HFF-Myc (cell line): ENCODE measurements at places on chromosomes 4 and X.

DNA sequence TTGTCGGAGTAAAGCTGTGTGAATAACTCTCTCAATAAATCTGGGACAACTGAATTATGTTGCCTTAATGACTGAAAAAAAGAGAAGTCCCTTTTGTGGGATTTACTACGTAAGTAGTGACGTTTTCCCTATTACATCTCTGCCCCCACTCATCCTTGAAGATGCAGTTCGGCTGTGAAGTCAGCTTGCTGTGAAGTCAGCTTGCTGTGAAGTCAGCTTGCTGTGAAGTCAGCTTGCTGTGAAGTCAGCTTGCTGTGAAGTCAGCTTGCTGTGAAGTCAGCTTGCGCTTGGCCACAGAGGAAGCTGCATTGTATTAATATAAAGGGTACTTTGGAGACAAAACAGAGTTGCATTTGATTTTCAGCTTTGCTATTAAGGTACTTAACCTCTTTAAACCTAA lies 8.0 kb upstream of the VAMP7 start:
- DNase-seq, result no peak

DNA sequence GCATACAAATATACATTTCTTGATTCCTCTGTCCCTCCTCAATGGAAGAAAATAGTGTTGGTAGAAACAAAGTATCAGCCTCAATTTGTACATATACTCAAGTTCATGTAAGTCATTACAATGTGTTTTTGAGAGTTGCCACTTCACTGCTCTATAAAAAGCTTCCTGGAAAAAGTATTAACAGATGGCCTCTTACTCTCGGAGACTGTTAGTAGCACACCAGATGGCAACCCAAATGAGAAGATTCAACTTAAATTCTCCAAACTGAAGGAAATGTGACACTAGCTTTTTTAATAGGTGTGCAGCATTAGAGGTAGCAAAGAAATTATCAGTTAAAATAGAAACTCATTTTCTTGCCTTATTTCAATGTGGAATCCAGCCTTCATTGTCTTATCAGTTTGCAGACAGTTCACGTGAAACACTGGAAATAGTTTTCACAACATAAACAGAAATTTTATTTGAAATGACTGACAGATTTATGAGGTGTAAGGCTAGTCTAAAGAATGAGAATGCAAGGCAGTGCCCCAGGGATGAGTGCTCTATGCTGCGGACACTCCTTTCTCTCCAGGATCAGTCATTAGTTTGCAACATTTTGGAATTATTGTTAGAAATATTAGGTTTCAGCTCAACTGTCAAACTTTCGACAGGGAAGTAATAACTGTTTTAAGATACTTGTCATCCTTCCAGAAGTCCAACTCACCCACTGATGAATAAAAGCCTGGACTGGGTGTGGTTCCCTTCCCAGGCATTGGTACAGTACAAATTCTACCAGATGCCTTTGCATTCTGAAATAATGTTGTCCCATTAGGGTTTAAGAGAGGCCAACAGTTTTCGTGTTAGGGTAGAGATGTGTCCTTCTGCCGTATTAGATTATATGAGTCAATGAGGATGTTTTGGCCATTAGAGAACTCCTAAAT lies 50.9 kb downstream of the IDS start:
- DNase-seq, result peak; percentile 14

DNA sequence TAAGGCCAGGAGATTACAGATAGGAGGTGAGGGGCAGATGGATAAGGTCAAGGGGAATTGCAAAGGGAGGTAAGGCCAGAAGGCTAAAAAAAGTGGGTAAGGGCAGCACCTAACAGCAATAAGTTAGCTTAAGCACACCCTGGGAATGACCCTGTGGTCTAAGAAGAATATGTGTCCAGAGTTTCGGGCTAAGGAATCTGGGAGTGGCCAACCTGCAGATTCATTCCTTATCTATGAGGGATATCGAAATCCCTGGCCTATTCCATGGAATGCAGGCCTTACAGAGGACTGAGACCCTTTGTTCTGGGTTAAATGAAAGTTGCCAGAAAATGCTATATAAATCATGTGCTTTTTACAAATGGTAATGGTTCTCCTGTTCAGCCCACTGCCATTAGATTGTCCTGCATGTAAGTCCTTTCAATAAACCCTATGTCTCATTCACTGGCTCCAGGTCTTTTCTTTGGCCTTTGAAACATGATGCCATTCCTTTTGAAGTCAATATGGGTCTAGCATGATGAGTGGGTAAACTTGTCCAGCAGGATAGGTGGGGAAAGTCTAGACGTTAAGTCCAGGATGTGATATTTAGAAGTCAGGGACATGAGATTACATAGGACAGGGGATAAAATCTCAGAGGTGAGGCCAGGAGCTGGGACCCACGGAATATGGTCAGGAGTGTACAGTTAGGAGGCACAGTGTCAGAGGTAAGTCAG lies 226.2 kb downstream of the TACR3 start:
- no peak for DNase-seq

- DNase-seq, result no peak
These were observed 43.8 kb upstream of the WDR1 start for GRCh38 chr4:10160281-10160856.

DNA sequence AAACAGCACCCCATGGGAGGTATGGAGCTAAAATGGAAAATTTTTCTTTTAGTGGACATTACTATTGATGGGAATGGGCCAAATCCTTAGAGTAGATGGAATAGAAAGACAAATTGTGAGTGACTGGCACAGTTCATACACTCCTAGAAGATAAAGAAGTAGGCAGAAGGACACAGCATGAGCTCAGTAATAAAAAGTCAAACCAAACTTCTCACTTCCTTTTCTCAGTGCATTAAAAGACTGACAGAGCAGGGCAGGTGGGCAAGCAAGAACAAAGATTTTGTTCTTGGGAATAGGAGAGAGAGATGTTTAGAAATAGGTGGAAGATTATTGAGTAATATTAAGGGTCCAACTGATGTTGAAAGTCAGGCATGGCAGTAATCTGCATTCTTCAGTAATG lies 132.5 kb downstream of the ATP10D start:
- no peak for DNase-seq

DNA sequence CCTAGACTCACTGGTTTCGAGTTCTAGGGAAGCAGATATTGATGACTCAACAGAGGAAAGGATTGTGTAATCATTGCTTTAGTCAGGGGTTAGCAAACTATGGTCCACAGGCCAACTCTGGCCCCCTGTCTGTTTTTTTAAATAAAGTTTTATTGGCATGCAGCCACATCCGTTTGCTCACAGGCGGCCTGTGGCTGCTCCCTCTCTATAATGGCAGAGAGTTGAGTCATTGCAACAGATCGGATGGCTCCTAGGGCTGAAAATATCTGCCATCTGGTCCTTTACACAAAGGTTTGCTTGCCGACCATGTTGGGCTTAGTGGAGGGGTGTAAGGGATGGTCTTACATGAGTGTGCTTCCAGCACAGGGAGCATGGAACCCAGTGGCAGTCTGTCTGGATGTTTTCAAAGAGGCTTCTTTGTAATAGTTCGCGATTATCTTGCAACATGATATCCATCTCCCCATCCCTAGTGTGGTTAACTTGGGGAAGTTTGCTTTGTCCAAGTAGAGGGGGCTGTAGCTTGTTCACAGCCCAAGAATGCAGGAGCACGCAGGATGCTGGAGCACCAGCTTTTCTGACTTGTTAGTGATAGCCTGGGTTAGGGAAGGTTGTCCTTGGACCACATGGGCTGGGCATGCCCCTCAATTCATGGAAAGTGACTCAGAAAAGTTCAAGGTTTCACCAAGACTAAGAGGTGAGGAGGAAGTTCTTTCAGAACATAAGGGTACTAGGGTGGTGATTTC lies 59.3 kb upstream of the CLDN34 start:
- no peak for DNase-seq

DNA sequence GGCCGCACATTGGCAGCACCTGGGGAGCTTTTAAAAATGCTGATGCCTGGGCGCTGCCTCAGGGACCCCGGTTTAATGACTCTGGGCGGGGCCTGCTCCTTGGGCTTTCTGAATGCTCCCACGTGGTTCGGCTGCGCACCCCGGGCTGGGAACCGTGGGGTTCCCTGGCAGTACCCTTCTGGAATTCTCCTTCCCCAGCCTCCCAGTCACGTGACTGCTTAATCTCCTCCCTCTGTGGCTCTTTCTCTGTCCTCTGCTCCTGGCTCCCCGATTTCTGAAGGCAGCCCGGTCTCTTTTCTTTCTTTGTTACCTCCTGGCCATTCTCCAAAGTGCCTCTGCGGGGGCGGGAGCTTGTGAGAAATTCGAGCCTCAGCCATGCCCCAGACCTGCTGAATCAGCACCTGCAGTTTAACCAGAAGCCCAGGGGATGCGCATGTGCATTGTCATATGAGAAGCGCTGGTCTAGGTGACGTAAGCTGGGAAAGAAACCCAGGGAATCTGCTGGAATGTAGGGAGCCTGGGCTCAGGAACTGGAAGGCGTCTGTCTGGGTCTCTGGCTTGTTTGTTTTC lies 16.6 kb downstream of the CLCN4 start:
- DNase-seq, result peak; percentile 47

DNA sequence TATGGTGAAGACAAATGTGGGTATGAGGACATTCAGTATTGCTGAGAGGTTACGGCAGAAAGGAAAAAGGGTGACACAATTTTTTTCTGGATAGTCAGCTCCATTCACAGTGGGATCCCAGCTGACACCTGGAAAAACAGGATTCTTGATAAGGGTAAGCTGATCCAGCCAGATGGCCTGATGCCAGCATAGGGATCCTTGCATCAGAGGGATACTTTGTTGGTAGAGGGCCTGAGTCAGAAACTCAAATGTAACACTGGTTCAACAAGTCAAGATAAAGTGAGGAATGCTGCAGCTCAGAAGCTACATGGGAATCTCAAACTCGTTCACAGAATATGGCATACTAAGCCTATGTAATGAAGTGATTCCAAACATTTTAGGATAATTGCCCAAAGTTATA lies 726.7 kb downstream of the C4orf33 start:
- DNase-seq, result no peak

DNA sequence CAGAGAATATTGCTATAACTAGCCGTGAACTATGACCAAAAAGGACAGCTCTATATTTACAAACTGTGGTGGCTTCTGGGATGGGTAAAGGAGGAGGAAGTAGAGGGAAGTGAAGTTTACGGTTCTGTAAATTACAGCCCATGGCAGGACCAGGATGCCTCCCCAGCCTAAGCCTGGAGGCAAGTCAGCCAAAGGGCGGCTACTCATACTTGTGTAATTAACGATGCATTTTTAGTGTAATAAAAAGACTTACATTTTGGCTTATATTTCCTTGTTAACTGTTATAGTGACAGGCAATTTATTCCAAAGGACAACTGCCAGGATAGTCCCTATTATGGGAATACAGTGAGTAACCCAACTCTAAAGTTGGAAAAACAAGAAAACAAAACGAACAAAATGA lies 139.9 kb upstream of the OTUD4 start:
- no peak for DNase-seq

DNA sequence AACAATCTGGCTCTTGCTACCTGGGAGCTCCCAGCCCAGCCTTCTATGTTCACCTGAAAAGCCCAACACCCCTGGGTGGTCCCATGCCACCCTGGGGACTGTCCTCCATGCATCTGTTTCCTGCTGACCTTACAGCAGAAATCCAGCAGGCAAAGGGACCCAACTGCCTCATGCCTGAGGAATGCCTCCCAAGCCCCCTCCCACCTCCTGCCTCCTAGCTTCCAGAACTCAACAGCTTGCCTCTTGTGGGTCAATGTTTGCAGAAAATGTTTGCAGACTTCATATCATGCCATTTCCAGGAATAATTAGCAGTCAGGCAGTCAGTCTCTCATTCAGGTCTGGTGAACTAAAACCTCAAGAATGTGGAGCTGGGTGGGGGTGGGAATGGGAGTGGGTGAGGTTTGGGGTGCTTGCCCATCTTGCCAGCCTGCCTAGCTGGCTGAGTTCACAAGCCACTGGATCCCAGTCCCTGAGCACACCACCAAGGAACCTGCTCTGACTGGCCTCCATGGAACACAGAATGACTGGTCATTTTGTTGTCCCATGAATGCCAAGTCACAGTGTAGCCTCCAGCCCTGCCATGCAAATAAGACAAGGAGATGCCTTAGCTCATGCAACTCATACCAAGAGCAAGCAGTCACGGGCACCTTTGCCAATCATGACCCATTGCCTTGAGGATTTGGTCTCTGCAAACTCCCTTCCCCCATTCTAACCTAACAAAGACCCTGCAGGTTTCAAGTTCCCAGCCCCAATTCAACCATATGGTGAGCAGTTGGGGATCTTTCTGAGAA lies 12.1 kb upstream of the PLAC1 start:
- DNase-seq, result peak; percentile 63

DNA sequence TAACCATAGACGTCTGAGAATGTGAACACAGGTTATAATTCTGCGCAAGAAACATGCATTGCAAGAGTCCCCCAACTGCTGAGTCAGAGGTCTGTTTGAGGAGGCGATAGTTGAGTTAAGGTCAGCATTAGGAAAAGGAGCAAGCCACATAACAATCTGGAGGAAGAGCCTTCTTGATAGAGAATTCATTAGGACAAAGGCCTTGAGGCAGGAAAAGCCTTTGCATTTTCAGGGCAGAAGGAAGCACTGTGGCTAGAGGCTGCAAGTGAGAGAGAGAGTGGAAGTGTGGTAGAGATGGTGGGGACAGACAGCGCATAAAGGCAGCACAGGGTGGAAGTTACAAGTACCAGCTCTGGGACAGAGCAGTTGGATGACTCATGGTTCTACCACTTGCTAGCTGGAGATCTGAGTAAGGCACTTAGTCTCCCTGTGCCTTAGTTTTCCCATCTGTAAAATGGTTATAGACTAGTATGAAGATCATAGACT lies 125.8 kb upstream of the LNX1 start:
- DNase-seq, result no peak

DNA sequence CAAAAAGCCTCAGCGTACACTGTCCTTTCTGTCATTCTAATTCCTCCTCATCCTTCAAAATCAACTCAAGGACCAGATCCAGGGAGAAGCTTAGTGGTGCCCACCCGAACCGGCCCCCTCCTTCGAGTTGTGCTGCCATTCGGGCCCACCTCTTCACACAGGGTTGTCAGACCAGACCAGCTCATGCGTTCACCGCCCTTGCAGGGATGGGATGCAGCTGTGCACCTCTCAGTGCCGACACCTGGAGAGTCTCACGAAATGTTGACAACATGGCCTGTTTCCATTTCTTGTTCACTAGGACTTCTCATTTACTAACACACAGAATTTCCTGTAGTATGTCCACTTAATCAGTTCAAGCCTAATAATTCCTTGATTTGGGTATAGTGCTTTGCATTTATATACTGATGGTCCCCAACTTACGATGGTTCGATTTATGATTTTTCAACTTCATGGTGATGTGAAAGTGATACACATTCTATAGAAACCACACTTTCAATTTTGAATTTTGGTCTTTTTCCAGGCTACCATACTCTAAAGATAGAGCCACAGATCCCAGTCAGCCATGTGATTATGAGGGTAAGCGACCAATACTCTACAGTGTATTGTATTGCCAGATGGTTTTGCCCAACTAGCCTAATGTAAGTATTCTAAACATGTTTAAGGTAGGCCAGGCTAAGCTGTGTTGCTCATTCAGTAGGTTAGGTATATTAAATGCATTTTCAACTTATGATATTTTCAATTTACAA lies 23.3 kb downstream of the PKD2 start:
- DNase-seq, result no peak
